Myocyte (in vitro differentiated cells): ENCODE measurements at places on chromosomes 5 and 9. TPM values are rescaled to one million over a fixed set of nuclear protein-coding genes. Genes with fewer than 3 reads are reported as not detected.

DNA sequence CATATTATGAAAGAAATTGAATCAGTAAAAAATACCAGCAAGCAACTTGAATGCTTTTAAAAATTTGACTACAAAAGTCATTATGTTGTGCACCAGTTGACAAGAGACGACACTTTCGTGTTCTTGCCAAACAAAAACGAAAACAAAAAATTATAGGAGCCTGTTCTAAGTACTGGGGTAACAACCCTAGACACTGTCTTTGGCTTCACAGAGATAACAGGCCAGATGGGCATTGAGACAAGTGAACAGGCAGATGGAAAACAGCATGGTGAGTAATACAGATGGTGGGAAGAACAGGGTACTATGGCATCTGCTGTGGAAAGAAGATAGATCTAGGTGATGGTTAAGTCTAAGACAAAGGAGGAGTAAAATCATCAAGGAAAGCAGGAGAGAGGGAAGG, 99.0 kb downstream of the CDH12 start:
- no peak for DNase-seq

The ANXA1 gene
- 171 and 372 TPM in 2 replicates for total RNA-seq

DNA sequence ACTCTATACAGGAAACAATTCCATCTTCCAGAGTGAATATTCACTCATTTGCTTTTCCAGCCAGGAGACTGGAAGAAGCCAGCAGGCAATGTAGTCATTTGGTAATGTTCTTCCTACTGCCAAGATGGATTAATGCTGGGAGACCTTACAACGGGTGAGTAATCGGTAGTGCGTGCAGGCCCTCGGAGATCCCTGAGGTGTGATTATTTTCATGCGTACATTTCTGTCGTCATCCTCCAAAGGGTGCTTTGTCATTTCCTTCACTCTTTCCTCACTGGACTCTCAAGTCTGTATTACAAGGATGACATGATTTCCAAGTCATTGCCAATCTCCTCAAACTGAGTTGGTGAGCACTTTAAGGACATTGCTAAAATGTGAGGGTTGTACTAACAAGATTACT, 263.5 kb downstream of the CWC27 start:
- peak; percentile 42 for DNase-seq

The PNPLA7 gene
- total RNA-seq = 1.3 and 1.5 TPM in 2 replicates

- peak; percentile 93 for DNase-seq
Observed at GRCh38 chr5:147453875-147454814, 55.7 kb downstream of the DPYSL3 start.

- DNase-seq = peak; percentile 76
Observed at GRCh38 chr5:9515436-9515835, 30.4 kb downstream of the SEMA5A start.

The PCDHB7 gene
- total RNA-seq = 5.1 and 6.6 TPM in 2 replicates

GRCh38 chr5:135832941-135833920, 1.2 kb upstream of the SLC25A48 start:
- DNase-seq = no peak

DNA sequence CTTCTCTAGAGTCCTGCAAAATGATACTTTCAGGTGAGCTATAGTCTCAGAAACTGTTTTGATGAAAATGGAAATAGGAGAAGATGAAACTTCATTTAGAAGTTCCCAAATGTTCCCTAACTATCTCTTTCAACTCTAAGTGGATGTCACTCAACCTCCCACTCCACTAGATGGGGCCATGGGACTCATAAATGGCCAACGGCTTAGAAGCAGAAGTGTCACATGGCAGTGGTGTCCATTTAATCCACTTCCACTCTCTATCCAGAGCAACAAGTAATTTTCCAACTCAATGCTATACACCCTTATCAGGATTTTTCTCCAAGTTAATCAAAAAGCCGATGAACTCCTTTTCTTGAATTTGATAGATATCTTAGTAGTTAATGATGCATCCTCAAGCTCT, 295.7 kb downstream of the EDIL3 start:
- peak; percentile 66 for DNase-seq

DNA sequence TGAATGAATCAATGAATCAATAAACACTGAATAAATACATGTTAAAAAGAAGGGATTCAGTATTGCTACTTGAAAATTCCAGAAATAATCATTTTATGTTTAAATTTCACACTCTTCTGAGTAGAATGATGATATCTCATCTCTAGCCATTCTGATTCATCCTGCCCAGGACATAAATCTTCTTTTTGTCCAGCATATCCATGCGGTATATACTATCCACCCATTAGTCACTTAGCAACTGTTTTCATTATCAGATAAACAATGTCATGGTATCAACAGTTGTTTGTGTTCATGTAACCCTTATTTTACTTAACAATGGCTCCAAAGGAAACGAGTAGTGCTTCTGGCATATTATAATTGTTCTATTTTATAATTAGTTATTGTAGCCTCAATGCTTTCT, 432.4 kb upstream of the SMC2 start:
- DNase-seq = no peak

- no peak for DNase-seq
Observed at GRCh38 chr5:103532086-103532734, 30.4 kb downstream of the NUDT12 start.
